ENCODE measurements at places on chromosomes 13 and 19.

GRCh38 chr13:95406176-95406575, 104.9 kb upstream of the ABCC4 start:
- no peak for DNase-seq

DNA sequence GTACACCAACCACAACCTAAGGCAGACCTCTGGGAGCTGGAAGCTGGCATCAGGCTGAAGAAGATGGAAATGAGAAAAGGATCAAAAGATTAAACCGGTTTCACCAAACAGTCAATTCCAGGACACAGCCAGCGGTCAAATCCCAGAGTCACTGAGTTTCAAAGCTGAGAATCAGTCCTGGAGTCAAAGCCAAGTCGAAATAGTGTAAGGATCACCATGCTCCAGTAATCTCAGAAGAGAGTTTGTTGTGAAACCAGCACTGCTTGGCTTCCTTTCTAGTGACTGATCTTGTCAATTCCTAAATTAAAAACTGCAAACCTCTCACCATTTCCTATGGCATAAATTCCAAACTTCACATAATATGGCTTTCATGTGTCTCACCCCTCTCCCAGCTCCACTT, 198.8 kb downstream of the GPC6 start:
- no peak for DNase-seq

DNA sequence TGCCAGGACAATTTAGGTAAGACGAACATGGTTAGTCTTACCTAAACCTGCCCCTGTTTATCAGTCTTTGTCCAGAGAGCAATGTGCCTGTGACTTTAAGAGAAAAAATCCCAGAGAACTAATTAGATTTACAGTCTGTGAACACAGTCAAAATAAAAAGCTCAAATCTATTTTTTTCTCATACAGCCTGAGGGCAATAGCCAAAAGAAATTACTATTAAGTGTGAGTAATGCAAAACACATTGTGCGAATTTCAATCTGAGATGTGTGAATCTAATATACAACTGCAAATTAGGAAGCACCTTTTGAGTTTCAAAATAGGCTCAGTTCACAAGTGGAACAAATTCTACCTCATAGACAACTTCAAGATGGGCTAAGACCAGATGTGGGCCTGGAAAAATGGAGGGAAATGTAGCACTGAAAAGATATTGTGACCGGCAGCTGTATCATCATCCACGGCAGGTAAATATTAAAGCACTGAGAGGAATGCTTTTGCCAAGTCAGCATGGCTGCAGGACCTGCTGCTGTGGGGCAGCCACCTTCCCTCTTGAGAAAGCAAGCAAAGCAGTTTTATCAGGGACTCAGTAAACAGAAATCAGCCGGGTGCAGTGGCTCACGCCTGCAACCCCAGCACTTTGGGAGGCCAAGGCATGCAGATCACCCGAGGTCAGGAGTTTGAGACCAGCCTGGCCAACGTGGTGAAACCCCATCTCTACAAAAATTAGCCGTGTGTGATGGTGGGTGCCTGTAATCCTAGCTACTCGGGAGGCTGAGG, 114.8 kb downstream of the KATNAL1 start:
- no peak for DNase-seq

DNA sequence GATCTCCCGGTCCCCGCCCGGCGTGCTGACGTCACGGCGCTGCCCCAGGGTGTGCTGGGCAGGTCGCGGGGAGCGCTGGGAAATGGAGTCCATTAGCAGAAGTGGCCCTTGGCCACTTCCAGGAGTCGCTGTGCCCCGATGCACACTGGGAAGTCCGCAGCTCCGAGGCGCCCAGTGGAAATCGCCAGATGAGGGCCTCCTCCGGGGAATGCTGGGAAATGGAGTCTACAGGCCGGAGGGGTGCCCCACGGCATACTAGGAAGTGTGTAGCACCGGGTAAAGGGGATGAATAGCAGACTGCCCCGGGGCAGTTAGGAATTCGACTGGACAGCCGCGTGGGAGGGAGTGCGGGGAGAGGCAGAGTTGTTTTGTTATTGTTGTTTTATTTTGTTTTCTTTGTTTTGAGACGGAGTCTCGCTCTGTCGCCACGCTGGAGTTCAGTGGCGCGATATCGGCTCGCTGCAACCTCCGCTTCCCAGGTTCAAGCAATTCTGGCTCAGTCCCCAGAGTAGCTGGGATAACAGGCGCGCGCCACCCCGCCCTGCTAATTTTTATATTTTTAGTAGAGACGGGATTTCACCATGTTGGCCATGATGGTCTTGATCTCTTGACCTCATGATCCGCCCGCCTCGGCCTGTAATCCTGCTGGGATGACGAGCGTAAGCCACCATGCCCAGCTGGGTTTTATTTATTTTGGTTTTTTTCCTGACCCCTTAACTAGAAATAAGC, 390 bp upstream of the PPP1R12C start:
- DNase-seq, result peak; percentile 95

DNA sequence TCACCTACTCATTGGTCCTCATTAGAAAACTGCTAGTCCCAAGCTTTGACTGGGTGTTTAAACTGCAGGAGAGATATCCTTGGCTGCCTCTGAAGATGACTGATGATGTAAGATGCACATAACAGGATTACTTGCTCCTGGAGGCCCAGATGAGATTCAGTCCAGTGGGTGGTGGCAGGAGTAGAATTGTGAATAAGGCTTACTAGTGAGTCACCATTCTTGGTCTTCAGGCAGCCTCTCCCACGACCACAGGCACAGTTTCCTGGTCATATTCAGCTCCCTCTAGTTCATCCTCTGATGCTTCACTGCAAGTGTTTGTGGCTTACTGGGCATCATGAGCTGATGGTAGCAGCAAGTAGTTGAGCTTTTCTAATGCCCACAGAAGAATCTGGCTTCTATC, 12.1 kb downstream of the SERTM1 start:
- no peak for DNase-seq

DNA sequence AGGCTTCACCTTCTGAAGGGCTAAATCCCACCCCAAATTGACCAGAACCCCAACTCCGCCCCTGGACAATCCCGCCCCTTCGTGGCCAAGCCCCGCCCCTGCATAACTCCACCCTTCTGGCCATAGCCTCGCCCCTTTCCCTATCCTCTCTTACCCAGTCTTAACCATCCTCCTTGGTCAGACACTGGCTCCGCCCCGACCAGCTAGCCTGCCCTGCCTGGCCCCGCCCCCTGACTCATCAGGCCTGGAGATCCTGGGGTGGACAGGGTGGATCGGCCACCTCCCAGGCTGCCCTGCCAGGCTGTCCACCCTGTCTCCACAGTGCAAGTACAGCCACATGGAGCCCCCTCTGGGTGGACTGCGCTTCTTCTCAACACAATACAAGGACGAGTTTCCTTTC, 8.0 kb upstream of the ZNF358 start:
- DNase-seq, result no peak

- peak; percentile 66 for DNase-seq
These were observed 843 bp downstream of the ANO8 start for GRCh38 chr19:17333611-17334413.

- DNase-seq, result no peak
These were observed 380.6 kb downstream of the TBC1D4 start for GRCh38 chr13:75101348-75101747.

DNA sequence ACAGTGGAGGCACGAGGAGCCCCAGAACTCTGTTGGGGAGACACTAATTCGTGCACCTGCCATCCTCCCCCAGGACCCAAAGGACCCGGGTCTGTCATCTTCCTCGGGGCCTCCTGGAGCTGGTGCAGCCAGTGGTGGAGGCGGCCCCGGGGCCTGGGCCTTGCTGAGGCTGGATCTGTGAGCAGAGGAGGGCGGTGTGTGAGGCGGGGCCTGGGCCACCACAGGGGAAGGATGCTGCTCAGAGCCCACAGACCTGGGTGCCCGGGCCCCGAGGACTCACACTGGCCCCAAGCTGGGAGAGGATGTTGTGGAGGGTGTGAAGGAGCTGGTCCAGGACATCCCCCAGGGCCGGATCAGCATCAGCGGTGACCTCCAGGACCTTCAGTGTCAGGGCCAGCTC, 8.3 kb downstream of the IFNL3 start:
- DNase-seq, result peak; percentile 13

DNA sequence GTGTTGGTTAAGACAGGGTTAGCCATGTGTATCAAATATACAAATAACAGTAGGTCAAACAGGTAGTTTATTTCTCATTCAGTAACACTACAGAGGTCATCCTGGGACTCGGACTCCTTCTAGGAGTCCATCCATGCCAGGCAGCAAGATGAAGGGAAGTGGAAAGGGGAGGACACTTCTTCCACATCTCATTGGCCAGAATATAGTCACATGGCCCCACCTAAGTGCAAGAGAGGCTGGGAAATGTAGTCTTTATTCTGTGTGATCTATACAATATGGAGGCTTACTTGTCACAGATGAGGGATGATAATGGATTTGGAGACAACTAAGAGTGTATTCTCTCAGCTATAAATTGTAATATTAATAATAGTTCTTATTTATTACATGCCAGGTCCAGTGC, 31.1 kb downstream of the RDH8 start:
- DNase-seq, result no peak

GRCh38 chr19:34217952-34218817, 36.2 kb upstream of the GARRE1 start:
- DNase-seq, result peak; percentile 60

Data from activated CD4-positive, alpha-beta T cell treated with anti-CD3 and anti-CD28 coated beads, Interleukin-2, amount 50 U/mL, for 1 hour (primary cell).